T-helper 22 cell (primary cell): ENCODE measurements at places on chromosomes 11 and 22.

DNA sequence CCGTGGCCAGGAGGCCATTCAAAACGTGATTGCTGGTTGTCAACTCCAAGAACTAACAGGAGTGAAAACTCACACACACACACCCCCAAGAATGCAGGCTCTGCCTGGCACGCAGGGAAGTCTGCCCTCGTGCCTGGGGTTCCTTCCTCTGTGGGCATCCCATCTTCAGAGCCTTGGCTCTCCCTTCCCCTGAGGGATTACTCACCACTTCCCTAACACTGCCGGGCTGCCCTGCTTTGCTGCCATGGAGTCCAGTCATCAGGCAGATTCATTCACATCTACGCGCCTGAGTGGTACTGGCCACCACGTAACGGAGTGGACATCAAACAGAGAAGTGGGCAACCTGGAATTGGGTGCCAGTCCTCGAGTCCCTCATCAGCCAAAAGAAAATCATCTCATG is 120.7 kb upstream of the TMEM45B start:
- DNase-seq: no peak

- no peak for DNase-seq
These were observed 1.5 kb downstream of the EHD1 start for GRCh38 chr11:64876835-64877341.

DNA sequence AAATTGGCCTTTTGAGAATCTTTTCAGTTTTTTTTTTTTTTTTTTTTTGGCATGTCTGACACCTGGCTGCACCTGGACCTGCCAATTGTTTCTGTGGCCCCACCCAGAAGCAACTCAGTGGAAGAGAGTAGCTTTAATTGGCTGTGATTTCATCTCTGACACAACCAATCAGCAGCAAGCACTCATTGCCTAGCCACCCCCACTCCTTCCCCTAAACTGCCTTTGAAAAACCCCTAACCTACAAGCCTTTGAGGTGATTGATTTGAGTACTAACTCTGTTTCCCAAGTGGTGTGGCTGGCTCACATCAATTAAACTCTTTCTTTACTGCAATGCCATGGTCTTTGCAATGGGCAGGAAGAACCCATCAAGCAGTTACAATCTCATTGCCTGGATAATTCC is 98.2 kb upstream of the CHORDC1 start:
- DNase-seq: no peak

- DNase-seq: no peak
These were observed 25.5 kb upstream of the PDGFB start for GRCh38 chr22:39270280-39270679.

DNA sequence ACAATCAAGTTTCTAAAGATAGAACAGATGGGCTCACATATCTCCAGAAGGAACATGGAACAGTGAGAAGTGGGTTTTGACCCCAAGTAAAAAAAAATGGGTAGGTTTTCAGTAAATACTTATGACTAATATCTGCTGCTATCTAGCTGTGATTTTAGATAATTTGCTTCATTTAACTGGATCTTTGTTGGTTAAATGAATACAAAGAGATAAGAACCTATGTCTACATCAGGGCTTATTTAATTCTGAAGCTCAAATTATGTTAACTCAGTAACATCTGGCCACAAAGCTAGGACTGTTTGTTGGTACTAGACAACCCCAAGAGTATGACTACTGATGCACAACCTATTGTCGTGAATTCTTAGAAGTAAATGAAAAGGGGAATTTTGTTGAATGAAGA is 144.4 kb upstream of the SESN3 start:
- no peak for DNase-seq

- no peak for DNase-seq
These were observed 56.1 kb downstream of the MYEOV start for GRCh38 chr11:69350040-69350439.

DNA sequence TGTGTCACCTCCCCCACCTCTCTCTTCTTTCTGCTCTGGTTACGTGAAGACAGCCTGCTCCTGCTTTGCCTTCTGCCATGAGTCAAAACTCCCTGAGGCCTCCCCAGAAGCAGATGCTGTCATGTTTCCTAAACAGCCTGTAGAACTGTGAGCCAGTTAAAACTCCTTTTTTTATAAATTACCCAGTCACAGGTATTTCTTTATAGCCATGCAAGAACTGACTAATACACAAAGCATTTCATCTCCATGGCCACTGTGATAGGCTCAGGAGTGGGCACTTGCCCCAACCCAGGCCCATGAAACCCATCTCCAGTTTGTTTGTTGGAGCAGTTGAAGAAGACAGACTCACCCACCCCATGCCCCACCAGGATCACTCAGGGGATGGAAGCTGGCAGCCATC is 253.3 kb upstream of the ISX start:
- DNase-seq: no peak

GRCh38 chr11:120108154-120108784 is 29.6 kb downstream of the TRIM29 start:
- DNase-seq: no peak

DNA sequence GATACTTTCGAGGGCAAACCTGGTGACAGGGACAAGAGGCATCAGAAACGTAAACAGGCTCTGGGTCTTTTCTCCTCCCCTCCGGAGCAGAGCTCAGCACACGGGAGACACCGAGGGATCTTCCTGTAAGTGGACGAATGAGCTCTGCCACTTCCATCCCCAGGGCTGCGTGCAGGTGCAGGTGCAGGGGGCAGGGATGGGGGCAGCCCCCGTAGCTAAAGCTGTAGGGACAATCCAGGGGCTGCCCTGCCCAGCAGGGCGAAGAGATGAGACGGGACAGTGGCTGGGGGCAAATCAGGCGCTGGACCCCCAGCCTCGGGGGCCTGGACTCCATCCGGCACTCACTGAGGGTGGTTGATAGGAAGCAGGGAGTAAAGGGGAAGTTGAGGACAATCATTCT is 505.4 kb downstream of the BRD1 start:
- DNase-seq: no peak

- no peak for DNase-seq
These were observed 538.9 kb upstream of the API5 start for GRCh38 chr11:42772886-42773285.

DNA sequence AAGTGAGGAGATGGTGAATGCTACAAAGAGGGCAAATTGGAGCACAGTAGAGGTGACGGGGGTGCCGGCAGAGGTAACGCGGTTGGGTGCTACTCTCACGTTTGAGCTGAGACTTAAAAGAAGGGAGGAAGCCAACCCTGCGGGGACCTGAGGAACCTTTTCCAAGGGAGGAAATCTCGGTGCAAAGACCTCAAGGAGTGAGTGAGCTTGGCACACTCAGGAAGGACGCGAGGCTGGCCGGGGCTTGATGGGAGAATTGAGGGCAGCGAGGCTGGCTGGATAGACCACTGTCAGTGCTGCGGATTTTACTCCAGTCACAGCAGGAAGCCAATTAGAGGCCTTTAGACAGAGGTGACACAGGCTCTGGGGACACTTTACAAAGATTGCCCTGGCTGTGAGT is 25.0 kb downstream of the TSKU start:
- DNase-seq: no peak

DNA sequence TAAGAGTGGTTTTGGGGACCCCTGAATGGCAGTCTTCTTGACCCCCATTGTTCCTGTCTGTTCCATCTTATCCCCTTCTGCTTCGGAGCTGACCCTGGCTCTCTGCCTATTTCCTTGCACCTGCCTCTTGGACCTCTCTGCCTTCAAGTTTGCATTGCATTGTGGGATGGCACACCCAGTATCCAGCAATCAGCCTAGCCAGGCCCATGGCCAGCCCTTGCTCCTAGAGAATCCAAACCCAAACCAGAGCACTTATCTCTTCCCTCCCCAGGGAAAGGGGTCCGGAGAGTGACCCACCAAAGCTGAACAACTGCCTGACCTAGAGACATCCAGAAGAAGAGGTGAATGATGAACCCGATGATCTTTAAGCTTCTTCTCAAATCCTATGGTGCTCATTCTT is 607.3 kb upstream of the CADM1 start:
- no peak for DNase-seq

DNA sequence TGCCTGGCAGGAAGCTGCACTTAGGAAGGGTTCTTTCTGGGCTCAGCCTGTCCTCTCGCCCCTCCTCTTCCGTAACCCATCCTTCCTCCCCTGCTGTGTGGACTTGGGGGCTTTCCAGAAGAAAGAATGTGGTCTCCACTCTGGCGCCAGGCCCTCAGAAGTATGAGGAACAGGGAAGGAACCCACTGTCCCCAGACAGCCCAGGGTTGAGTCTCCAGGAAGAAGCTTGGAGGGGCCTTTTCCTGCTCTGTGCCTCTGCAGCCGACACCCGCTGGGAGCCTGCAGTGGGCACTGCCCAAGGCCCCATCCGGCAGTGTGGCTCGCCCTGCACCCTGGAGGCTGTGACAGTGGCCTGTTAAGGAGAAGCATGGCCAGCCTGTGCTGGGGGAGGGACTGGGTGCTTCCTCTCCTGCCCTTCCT is 112.6 kb downstream of the ST3GAL4 start:
- no peak for DNase-seq

DNA sequence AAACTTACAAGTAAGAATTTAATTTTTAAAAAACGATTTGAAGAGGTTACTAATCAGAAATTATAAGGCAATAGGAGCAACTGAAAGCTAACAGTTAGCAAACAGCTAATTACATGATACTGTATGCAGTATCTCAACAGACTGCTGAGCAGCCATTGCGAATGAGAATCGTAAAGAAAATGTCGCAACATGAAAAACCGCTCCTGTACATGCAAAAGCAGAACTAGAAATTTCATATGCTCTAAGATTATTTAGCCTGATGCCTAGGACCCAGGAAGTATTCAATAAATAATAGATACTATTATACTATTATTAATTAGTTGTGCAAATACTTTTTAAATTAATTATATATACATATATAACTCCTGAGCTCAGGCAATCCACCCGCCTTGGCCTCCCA is 48.7 kb upstream of the EP300 start:
- no peak for DNase-seq

DNA sequence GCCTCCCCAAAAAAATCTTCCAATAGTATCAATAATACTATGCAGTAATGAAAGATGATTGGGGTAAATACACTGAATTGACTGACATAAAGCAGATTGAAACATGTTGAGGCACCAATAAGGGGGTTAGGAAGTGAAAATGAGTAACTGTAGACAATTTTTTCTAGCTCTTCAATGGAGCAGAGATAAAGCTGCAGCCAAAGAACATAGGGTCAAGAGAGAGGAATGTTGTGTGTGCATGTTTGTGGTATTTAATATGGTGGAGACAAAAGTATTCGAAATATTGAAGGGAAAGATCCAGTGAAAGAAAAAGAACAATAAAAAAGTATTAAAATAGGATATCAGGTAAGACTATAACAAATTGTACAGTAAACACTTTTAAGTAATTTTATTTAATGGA is 450.0 kb upstream of the CCDC179 start:
- DNase-seq: no peak

GRCh38 chr11:129295746-129296145 is 79.9 kb upstream of the BARX2 start:
- no peak for DNase-seq

DNA sequence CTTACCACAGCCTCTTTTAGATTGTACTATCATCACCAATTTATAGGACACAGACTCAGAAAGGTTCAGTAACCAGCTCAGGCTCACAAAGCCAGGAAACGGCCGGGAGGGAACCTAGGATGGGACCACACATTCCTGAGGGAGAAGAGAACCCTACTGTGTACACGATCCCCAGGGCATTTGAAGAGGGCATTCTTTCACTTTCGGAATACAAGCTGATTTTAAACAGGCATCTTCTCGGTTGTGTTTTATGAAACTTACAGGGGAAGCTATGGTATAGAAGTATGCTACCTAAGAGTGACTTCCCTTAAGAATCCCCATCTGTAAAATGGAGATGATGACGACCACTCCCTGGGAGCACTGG is 19.0 kb downstream of the SMCO4 start:
- DNase-seq: no peak

GRCh38 chr22:50070366-50070765 is 12.3 kb upstream of the TTLL8 start:
- no peak for DNase-seq

DNA sequence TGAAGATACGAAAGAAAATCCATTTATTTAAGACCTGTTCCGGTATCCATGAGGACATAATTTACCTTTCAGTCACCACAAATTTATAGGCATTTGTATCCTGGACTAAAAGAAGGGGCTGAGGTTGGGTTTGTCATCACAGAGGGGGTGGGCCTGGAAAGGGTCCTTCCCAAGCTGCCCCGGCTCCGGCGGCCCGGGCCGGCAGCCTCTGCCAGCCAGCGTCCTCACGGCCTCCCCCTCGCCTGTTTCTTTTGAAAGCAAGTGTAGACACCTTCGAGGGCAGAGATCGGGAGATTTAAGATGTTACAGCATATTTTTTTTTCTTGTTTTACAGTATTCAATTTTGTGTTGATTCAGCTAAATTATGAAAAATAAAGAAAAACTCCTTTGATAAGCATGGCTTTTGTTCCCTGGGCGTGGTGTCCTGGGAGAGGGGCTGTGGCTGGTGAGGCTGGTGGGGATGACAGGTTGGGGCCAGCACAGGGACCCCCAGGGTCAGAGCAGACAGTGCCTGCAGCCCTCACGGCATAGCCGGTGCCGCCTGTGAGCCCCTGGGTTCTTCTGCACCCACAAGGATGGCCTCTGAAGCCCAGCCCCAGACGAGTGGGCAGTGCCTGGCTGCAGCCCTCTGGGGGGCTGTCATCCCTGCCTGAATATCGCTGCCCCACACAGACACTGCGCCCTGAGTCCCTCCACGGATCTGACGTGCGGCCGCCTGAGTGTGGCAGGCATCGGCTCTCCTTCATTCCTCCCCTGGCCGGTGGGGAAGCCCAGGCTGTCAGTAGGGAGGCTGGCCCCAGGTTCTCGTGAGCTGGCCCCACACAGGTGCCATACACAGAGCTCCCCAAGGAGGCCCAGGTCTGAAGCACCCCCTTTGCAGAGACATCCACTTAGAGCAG is 1075.9 kb downstream of the BRD1 start:
- no peak for DNase-seq
